ENCODE measurements at places on chromosomes 13 and 19.

- DNase-seq, result peak; percentile 46
These were observed 15.2 kb upstream of the CPB2 start for GRCh38 chr13:46119883-46120614.

GRCh38 chr13:40389081-40389641, 277.3 kb downstream of the FOXO1 start:
- no peak for DNase-seq

DNA sequence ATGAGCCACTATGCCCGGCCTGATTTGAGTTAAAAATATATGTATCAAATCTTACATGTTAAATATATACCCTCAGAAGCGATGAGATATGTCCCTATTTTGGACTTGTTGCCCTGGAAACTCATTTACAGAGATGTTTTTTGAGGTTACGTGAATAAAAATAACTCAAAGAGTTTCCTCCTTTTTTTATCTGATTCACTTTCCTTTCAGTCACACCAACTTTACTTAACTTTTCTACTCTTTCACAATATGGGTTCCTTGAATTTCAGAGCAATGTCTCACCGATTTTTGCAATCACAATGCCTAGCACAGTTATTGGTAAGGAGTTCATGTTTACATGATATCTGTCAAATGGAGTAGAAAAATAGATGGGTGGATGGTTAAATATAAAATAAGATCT, 2.3 kb downstream of the OR7C2 start:
- DNase-seq, result no peak

DNA sequence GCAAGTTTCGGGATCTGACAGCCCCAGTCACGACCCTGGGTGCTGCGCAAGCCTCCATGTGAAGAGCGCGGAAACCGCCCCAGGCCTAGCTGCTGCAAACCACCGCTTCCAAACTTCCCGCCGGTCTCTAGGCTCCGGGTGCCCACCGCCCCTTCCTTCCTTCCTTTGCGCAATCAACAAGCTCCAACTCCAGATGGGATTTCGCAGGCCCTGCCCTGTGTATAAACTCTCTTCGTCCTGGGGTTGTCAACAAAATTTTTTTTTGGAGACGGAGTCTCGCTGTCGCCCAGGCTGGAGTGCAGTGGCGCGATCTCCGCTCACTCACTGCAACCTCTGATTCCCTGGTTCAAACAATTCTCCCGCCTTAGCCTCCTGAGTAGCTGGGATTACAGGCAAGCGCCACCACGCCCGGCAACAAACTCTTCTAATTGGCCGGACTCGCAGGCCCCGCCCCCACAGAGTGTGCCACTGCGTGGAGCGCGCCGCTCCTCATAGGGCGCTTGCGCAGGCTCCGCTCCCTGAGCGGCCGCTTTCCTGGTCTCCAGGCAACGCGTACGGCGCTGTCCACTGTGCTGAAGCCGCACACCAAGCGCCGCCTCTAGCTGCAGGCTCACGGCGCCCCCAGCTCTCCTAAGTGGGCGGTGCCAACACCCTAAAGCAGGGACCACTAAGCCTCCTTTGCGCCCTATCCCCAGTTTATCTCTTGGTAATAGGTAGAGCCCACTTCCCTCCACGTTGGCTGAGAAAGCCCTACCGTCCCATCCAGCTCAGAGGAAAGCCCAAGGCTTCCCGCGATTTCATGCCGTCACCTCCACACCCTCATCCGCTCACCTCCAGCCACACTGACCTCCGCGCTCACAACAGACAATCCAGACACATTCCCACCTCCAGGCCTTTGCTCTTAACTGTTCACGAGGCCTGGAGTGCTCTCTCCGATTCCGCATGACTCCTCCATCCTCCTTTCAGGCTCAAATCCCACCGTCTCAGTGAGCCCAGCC, 5.5 kb upstream of the QTRT1 start:
- peak; percentile 88 for DNase-seq

DNA sequence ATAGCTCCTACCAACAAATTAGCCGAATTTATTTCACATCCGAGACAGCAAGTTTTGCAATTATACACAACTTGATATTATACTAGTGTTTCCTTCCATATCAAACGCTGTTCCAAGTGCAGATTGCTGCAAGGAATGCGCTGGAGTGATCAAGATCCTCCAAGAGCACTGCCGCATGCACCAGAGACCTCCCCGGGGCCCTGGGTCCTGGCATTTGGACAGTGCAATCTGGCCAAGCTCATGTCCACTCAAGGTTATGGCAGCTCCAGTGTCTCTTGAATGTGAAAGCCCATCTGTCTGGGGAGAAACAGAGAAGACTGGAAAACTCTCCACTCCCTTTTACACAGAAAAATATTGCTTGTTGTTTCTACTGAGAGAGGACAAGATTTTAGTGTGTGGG, 111.9 kb downstream of the HSPH1 start:
- no peak for DNase-seq

GRCh38 chr13:22227895-22228294, 557.0 kb downstream of the FGF9 start:
- no peak for DNase-seq

DNA sequence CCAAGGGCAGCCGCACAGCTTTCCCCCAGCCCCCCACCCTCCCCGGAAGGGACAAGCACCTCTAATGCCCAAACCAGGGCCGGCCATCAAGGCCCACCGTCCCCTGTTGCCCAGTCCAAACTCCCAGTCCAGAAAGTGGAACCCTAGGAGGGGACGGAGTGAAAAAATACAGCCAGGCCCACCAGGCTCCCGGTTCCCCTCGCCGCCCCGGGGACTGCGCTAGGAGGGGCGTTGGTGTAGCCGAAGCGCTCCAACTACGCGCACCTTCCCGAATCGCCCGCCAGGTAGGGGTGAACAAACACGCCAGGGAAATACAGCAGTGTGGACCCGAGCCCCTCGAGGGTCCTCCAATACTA, 1.3 kb downstream of the KLF16 start:
- no peak for DNase-seq

DNA sequence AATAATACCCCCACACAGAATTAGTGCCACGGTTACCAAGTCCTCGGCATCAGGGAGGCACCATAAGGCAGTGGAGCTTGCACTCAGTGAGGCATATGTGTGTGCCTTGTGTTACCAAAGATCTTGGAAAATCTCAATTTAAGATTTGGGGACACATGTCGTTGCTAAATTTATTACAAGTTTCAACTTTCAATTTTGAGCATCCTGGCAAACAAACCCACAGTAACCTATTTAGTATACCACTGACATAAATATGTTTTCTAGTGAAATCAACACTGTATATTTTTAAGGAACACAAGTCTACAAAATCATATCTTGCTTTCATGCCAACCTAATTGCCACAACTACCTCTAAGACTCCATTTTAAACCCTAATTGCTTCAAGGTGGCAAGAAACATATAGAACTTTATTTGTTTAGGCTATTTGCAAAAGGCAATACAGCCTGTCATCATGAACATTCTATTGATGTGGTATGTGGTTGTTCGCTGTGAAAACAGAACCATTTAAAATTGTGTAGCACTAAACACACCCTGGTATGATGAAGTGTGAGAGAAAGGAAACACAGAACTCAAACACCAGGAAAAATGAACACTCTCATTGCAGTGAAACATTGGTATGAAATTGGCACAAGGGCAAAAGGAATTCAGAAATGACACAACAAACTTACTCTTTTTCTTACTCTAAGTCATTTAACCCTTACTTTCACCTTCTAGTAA, 531.1 kb downstream of the IRS2 start:
- no peak for DNase-seq

DNA sequence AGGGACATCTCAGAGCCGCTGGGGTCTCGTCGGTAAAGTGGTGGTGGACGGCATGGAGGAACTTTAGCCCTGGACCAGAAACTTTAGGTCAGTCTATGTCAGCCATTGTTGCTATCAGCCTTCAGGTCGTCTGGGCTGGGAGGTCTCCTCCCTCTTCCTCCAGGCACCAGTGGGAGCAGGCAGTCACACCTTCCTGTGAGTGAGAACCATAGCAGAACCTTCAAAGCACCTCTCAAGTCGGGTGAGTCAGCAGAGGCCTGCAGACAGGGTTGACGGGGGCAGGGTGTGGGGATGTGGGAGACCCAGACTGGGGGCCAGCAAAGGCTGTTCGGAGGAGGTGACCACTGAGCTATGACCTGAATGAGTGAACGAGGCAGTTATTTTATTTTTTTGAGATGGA, 15.4 kb upstream of the SBNO2 start:
- no peak for DNase-seq

- peak; percentile 71 for DNase-seq
These were observed 36.4 kb upstream of the IGFL1 start for GRCh38 chr19:46192992-46193650.

GRCh38 chr13:110109140-110109783, 197.7 kb downstream of the COL4A1 start:
- no peak for DNase-seq

DNA sequence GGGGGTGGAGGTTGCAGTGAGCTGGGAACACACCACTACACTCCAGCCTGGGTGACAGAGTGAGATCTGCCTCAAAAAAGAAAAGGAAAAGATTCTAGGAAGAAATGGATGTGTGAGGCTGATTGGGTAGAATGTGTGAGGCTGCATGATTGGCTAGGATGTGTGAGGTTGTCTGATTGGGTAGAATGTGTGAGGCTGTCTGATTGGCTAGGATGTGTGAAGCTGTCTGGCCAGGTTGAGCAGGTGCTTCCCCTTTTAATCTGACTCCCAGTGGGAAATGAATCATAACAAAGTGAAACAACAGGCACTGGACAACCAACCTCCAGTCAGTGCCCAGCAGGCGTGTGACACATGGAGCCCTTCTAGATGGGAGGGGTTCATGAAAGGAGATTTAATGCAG, 14.7 kb downstream of the C13orf46 start:
- DNase-seq, result no peak
